ENCODE measurements at places on chromosomes 12 and 14.

- no peak for DNase-seq
Measured at GRCh38 chr12:114746297-114747011, 62.5 kb upstream of the TBX3 start.

DNA sequence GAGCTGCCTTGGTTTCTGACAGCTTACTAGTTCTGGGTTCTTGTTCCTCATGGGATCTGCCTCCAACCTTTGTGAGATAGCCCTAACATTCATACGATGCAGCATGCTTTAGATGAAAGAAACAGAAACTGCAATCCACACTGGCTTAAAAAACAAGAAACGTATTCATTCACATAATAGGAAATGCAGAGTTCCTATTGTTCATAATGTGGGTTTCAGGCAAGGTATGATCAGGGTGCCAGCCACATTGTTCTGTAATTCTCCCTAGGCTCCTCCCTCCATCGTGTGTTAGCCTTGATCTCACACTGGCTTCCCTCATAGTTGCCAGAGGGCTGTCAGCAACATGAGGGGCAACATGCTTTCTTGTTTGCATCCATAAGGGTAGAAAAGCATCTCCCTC lies 2.7 kb upstream of the CCDC63 start:
- no peak for DNase-seq

- DNase-seq: no peak
Measured at GRCh38 chr14:22218728-22219127, 370.3 kb downstream of the DAD1 start.

DNA sequence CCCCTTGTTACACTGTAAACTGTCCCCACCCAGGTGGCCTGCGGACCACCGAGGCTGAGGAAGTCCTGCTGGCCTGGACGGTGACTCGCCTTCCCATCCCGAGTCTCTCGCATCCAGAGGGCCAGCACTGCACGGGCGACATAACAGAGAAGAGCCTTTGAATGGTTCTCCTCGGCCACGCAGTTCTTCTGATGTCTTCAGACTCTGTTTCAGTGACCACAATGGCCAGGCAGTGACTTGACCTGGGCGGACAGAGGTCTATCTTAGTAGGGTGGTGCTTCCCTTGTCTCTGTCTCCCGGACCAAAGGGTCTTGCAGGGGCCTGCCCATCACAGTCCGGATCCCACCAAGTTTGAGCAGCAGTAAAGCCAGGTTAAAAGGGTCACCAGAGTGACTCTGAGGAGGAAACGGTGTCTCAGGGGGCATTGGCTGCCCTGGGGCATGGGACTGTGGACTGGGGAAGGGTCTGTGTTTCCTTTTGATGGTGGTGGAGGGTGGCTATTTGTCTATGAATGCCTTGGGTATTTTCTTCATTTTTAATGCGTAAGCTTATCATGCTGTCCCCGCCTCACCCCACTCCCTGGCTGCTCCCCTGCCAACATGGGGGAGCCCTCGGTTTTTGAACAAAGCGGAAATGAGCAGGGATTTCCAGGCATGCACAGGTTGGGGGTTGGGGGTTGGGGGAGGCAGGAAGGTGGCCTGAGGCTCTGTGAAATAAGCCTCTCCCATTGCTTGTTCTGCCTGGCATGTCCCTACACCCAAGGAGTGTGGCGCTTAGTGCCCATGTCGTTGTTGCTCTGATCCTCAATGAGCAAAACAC lies 10.3 kb downstream of the KRT85 start:
- no peak for DNase-seq

DNA sequence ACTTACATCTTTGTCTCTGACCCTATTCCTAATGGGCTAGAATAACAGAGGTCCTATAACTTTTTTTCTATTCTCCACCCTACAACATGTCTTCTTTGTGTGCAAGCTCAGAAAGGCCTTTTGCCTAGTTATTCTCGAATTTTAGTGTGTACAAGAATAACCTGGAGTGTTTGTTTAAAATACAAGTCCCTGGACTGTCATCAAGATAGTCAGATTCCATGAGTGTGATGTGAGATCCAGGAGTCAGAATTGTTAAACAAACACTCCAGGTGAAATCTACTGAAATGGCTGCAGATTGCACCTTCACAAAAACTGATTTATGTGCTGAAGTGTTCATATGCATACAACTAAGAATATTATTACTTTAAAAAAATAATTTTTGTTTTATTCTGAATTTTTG lies 114.4 kb upstream of the DIO2 start:
- DNase-seq: no peak
